ENCODE measurements at places on chromosomes 11 and 22. TPM values are rescaled to one million over a fixed set of nuclear protein-coding genes. Genes with fewer than 3 reads are reported as not detected.

Gene PTDSS2
- total RNA-seq: 43.7 TPM

Gene MADD
- 28.2 TPM for total RNA-seq

GRCh38 chr11:88326099-88326498 is 11.4 kb downstream of the CTSC start:
- H3K4me3 ChIP-seq: no peak overlapping the region
- no peaks in the 10 kb centered on the region for H3K4me1 ChIP-seq
- DNase-seq: no peak
- H3K36me3 ChIP-seq: no peaks in the 10 kb centered on the region
- no peak overlapping the region for H3K27ac ChIP-seq
- no peaks in the 10 kb centered on the region for H3K27me3 ChIP-seq

DNA sequence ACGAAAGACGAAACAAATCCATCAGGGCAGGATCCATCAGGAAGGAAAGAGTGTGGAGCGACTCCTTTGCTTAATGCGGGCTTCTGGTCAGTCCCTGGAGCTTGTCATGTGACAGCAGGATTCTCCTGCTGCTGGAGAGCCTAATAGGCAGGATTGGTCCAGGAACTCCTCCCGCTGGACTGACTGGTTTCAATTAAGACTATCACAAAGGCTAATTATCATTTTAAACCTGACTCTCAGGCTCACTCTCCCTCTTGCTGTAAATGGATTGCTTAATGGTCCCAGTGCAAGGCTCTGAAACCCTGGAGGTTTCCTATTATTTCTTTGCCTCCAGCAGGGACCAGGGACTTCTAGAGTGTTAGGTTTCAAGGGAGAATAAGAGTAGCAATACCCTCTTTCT is 493.8 kb downstream of the NTM start:
- H3K27ac ChIP-seq: no peak overlapping the region
- DNase-seq: no peak
- H3K4me3 ChIP-seq: no peak overlapping the region

DNA sequence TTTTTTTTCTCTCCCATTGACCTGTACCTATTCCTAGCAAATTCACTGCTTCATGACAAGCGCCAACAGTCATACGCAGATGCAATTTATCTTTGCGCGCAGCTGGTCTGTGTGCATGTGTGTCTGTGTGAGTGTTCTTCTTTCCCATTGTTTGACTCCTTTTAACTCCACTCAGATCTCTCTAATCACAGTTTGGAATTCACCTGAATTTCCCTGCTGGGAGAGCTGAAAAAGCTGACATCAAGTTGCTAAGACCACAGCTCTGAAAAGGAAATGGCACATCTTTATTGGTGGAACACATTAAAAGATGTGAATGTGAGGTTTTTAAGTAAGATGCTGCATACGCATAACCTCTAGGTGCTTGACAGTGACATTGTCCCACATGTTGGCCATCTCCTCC is 187.4 kb upstream of the MTMR2 start:
- no peak overlapping the region for H3K4me3 ChIP-seq
- H3K27ac ChIP-seq: no peak overlapping the region
- no peak for DNase-seq
- no peaks in the 10 kb centered on the region for H3K4me1 ChIP-seq

Gene PYGM
- 14.0 TPM for total RNA-seq

Gene PATE2
- 0.85 TPM for total RNA-seq

Gene MFRP
- not detected for total RNA-seq

Gene PRAME
- total RNA-seq: not detected

- peak overlapping the region; percentile 98 for H3K27ac ChIP-seq
- no peaks in the 10 kb centered on the region for H3K4me1 ChIP-seq
- H3K4me3 ChIP-seq: peak overlapping the region; percentile 87
- H3K27me3 ChIP-seq: no peaks in the 10 kb centered on the region
- DNase-seq: no peak
Measured at GRCh38 chr11:111601636-111601978, 642 bp upstream of the SIK2 start.

Gene KDM4F
- not detected for total RNA-seq

GRCh38 chr11:8060146-8060719 is 20.8 kb upstream of the TUB start:
- H3K4me1 ChIP-seq: peaks cover 34% of the 10 kb centered on the region
- DNase-seq: no peak
- no peak overlapping the region for H3K4me3 ChIP-seq

Gene CST6
- not detected for total RNA-seq

Gene SYCE3
- total RNA-seq: not detected

- no peak overlapping the region for H3K27ac ChIP-seq
- DNase-seq: no peak
- H3K4me1 ChIP-seq: no peaks in the 10 kb centered on the region
- H3K36me3 ChIP-seq: no peaks in the 10 kb centered on the region
- H3K4me3 ChIP-seq: no peak overlapping the region
Measured at GRCh38 chr11:14327116-14327515, 31.9 kb downstream of the RRAS2 start.

Gene PKDREJ
- 0.14 TPM for total RNA-seq

DNA sequence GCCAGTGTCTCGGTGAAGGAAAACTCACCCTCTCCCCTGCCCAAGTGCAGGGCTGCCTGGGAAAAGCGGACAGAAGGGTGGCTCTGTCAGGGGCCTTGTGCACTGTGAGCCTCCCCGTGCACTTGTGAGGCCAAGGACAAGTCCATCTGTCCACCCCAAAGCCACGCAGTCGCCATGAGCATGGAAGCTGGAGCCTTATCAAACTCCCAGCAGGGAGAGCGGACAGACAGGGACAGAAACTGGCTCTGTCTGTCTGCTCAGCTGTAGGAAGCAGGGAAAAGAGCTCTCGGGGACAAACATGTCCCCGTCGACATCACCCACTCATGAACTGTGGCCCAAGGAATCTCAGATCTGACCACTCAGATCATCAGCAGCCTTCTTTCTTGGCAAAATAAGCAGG is 1385.4 kb downstream of the TBC1D22A start:
- no peaks in the 10 kb centered on the region for H3K27me3 ChIP-seq
- H3K27ac ChIP-seq: no peak overlapping the region
- DNase-seq: no peak
- no peaks in the 10 kb centered on the region for H3K4me1 ChIP-seq
- no peak overlapping the region for H3K4me3 ChIP-seq
- H3K36me3 ChIP-seq: no peaks in the 10 kb centered on the region

GRCh38 chr11:111851636-111852035 is 19.7 kb downstream of the ALG9 start:
- H3K27me3 ChIP-seq: no peaks in the 10 kb centered on the region
- no peak for DNase-seq
- H3K27ac ChIP-seq: no peak overlapping the region

GRCh38 chr11:118437208-118438125 is 1.2 kb downstream of the KMT2A start:
- H3K27me3 ChIP-seq: no peaks in the 10 kb centered on the region
- H3K27ac ChIP-seq: peak overlapping the region; percentile 99
- no peaks in the 10 kb centered on the region for H3K4me1 ChIP-seq

DNA sequence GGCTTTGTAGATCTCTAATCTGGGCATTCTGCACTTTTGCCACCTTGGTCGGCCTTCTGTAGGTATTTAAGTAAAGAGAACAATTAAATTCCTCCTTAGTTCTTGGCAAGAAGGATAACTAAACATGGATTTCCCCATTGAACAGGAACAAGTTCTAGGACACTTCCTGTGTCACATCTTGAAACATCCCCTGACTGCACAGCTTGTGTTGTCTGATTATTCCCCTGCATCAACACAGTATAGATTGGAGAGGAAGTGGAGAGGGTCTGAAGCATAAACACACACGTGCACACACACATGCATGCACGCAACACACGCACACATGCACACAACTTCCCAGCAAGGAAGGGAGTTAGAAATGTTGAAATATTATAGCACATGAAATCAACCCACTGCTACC is 8.6 kb downstream of the ISX start:
- no peak for DNase-seq
- H3K4me1 ChIP-seq: no peaks in the 10 kb centered on the region
- H3K36me3 ChIP-seq: no peaks in the 10 kb centered on the region

DNA sequence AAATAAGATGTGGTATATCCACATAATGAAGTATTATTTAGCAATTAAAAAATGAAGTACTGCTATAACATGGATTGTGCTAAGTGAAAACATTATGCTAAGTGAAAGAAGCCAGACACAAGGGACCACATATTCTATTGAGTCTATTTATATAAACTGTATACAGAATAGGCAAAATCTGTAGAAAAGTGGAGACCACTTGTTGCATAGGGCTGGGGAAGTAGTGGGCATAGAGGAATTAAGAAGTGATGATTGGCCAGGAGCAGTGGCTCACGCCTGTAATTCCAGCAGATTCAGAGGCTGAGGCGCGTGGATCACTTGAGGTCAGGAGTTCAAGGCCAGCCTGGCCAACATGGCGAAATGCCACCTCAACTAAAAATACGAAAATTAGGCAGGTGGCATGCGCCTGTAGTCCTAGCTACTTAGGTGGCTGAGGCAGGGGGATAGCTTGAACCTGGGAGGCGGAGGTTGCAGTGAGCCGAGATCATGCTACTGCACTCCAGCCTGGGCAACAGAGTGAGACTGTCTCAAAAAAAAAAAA is 109.6 kb downstream of the RBFOX2 start:
- H3K4me3 ChIP-seq: no peak overlapping the region
- DNase-seq: no peak
- H3K27ac ChIP-seq: no peak overlapping the region
- no peaks in the 10 kb centered on the region for H3K27me3 ChIP-seq

- H3K36me3 ChIP-seq: no peaks in the 10 kb centered on the region
- no peak for DNase-seq
- peaks cover 9% of the 10 kb centered on the region for H3K4me1 ChIP-seq
- H3K4me3 ChIP-seq: peak overlapping the region; percentile 89
- H3K27me3 ChIP-seq: no peaks in the 10 kb centered on the region
Measured at GRCh38 chr11:123742031-123742723, 717 bp upstream of the ZNF202 start.

Gene IRAG1
- 159 TPM for total RNA-seq

Gene SYT9
- total RNA-seq: 3.0 TPM

Gene MYBPC3
- total RNA-seq: 0.14 TPM

GRCh38 chr22:30777587-30777986 is 82.9 kb downstream of the OSBP2 start:
- no peaks in the 10 kb centered on the region for H3K27me3 ChIP-seq
- no peak overlapping the region for H3K27ac ChIP-seq

Gene BCO2
- 13.5 TPM for total RNA-seq

Gene MAP6
- 13.3 TPM for total RNA-seq

- H3K27me3 ChIP-seq: no peaks in the 10 kb centered on the region
- no peak overlapping the region for H3K27ac ChIP-seq
- DNase-seq: no peak
- peaks cover 9% of the 10 kb centered on the region for H3K4me1 ChIP-seq
- H3K4me3 ChIP-seq: no peak overlapping the region
Measured at GRCh38 chr22:40661671-40662070, 17.6 kb upstream of the MCHR1 start.

Gene CCDC15
- 1.5 TPM for total RNA-seq

Gene GRIA4
- total RNA-seq: not detected

Gene OR4D5
- not detected for total RNA-seq

DNA sequence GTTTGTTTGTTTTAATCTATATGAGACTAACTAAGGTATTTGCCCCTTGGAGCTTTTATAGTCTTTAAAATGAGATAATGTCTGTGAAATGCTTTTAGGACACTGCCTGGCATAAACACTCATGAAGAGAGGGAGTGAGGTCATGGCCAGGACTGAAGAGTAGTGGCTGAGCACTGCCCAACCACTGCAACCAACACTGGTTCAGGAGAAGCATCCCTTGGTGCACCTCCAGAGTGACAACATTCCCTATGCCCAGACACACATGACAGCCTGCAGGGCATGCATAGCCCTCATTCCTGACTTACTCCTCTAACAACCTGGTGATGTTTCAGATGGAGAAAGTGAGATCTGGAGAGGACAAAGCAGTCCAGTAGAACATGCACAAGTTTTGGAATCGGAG is 36.1 kb downstream of the ME3 start:
- H3K4me1 ChIP-seq: no peaks in the 10 kb centered on the region
- H3K4me3 ChIP-seq: no peak overlapping the region
- no peak for DNase-seq
- no peaks in the 10 kb centered on the region for H3K36me3 ChIP-seq

GRCh38 chr11:83715927-83716535 is 429.9 kb upstream of the CCDC90B start:
- no peaks in the 10 kb centered on the region for H3K4me1 ChIP-seq
- peak; percentile 57 for DNase-seq
- no peaks in the 10 kb centered on the region for H3K36me3 ChIP-seq
- H3K27ac ChIP-seq: no peak overlapping the region

Gene CCDC89
- total RNA-seq: not detected

DNA sequence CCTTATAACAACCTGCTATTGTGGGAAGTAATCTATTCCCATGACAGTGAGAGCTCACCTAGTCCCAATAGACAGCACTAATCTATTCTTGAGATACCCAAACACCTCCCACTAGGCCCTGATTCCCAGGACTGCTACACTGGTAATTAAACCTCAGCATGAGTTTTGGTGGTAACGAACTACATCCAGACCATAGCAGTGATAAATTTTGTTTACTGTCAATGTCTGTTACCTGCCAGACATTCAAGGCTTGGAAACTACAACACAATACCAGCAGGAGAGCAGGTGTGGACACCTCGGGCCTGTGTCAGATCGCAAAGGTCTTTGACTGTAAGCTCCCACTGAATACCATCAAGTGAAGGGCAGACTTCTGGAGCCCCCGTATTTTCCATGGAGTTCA is 187.1 kb downstream of the ARHGAP42 start:
- DNase-seq: no peak
- no peak overlapping the region for H3K4me3 ChIP-seq
- H3K4me1 ChIP-seq: no peaks in the 10 kb centered on the region

Gene OSBP
- total RNA-seq: 50.3 TPM

DNA sequence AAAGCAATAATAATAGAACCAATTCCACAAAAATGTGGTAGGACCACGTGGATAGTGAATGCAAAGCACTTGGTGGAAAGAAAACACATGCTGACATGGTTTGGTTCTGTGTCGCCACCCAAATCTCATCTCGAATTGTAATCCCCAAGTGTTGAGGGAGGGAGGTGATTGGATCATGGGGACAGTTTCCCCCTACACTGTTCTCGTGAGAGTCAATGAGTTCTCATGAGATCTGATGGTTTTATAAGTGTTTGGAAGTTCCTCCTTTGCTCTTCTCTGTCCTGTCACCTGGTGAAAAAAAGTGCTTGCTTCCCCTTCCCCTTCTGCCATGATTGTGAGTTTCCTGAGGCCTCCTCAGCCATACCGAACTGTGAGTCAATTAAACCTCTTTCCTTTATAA is 421.9 kb upstream of the CADM1 start:
- H3K4me1 ChIP-seq: no peaks in the 10 kb centered on the region
- no peak overlapping the region for H3K4me3 ChIP-seq
- no peaks in the 10 kb centered on the region for H3K36me3 ChIP-seq
- no peaks in the 10 kb centered on the region for H3K27me3 ChIP-seq
- no peak for DNase-seq

Gene CCND1
- 96.5 TPM for total RNA-seq

- no peaks in the 10 kb centered on the region for H3K36me3 ChIP-seq
- H3K4me1 ChIP-seq: no peaks in the 10 kb centered on the region
- peak; percentile 59 for DNase-seq
- no peaks in the 10 kb centered on the region for H3K27me3 ChIP-seq
- H3K4me3 ChIP-seq: no peak overlapping the region
- H3K27ac ChIP-seq: peak overlapping the region; percentile 39
Measured at GRCh38 chr11:112977755-112978154, 16.5 kb downstream of the NCAM1 start.
